ENCODE measurements at places on chromosomes 7 and 10.

DNA sequence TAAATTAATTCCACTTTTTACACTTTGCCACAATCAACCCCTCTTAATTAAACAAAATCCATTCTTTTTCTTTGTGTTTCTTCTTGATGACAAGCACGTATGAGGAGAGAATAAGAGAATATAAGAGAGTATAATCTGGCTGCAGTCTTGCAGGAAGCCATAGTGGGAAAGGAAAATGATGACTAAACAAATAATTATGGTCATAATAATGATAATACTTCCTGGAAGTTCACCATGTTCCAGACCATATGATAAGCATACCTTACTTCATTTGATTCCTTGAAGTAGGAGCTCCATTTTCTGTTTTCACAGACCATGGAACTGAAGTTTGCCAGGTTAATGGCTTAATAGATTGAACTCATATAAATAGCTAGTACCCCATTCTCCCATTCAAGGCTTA lies 237.8 kb downstream of the SEMA3D start:
- H3K27ac ChIP-seq = no peak overlapping the region
- H3K4me3 ChIP-seq = no peak overlapping the region
- H3K27me3 ChIP-seq = no peaks in the 10 kb centered on the region
- no peak for DNase-seq
- no peaks in the 10 kb centered on the region for H3K36me3 ChIP-seq

GRCh38 chr7:72435366-72435765 lies 23.2 kb upstream of the CALN1 start:
- no peaks in the 10 kb centered on the region for H3K36me3 ChIP-seq
- no peak overlapping the region for H3K4me3 ChIP-seq
- H3K27ac ChIP-seq = no peak overlapping the region
- no peaks in the 10 kb centered on the region for H3K4me1 ChIP-seq

DNA sequence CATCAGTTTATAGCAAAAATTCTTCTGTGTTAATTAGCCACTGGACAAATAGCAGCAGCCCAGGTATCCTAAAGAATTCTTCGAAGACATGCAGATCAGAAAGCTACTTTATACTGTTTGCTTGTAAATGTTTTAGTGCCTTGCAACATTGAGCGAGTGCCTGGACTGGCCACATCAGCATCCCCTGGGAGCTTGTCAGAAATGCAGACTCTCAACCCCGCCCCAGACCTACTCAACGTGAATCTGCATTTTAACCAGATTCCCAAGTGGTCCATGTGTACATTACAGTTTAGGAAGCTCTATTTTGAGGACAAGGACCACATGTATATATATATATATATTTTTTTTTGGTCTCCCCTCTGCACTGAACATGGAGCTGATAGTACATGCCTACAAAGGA lies 18.5 kb upstream of the PLEKHS1 start:
- H3K36me3 ChIP-seq = peaks cover 25% of the 10 kb centered on the region
- H3K4me3 ChIP-seq = no peak overlapping the region
- H3K27ac ChIP-seq = no peak overlapping the region
- H3K27me3 ChIP-seq = no peaks in the 10 kb centered on the region
- no peak for DNase-seq
- no peaks in the 10 kb centered on the region for H3K4me1 ChIP-seq

DNA sequence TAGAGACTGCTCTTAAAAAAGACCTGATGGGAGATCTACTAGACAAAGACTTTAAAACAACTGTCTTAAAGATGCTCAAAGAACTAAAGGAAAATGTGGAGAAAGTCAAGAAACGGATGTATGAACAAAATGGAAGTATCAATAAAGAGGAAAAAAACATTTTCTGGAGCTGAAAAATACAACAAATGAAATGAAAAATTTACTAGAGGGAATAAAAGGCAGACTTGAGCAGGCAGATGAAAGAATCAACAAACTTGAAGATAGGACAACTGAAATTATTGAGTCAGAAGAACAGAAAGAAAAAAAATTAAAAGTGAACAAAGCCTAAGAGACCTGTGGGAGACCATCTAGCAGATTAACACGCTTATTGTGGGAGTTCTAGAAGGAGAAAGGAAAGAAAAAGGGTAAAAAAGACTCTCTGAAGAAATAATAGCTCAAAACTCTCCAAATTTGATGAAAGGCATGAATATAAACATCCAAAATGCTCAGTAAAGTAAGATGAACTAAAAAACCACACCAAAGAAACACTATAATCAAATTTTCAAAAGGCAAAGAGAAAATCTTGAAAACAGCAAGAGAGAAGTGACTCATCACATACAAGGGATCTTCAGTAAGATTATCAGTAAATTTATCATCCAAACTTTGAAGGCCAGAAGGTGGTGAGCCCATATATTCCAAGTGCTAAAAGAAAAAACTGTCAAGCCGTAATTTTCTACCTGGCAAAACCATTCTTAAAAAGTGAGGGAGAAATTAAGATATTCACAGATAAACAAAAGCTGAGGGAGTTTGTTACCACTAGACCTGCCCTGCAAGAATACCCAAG lies 83.2 kb downstream of the SCRN1 start:
- no peaks in the 10 kb centered on the region for H3K4me1 ChIP-seq
- DNase-seq = no peak
- no peaks in the 10 kb centered on the region for H3K27me3 ChIP-seq
- no peaks in the 10 kb centered on the region for H3K36me3 ChIP-seq

DNA sequence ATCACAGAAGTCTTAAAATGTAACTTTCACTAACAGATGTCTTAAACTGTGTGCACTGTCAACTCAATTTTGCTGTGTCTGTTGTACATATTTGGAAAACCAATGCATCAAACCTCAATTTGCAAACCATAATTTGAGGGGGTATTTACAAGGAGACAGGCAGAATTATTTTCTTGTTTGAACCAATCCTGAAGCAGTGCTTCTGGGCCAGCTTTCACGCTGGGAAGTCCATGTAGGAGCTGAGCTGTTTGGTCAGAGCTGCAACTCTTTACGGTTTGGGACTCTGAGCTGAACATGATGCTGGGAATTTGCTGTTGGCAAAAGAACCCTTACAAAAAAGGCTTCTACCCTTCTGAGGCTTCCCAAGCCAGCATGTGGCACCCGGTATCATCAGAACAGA lies 43.2 kb upstream of the EPC1 start:
- H3K4me3 ChIP-seq = no peak overlapping the region
- no peak overlapping the region for H3K27ac ChIP-seq
- H3K4me1 ChIP-seq = no peaks in the 10 kb centered on the region
- no peaks in the 10 kb centered on the region for H3K36me3 ChIP-seq

DNA sequence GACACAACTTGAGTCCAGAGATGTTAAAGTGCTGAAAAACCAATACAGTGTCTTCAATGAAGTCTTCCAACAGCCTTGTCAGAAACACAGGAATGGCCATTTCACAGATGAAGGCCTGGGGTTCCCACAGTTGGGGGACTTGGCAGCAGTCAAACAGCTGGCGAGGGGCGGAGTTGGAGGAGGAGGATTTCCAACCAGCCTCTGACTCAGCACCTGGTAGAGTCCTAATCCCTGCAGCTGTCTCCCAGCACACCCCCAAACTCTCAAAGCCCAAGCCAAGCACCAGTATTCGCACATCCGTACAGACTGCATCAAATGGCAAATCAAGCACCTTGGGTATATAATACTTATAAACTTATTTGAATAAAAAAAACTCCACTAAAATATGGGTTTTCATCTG lies 28.0 kb downstream of the CTBP2 start:
- no peaks in the 10 kb centered on the region for H3K4me1 ChIP-seq
- no peak for DNase-seq
- no peaks in the 10 kb centered on the region for H3K27me3 ChIP-seq
- H3K36me3 ChIP-seq = no peaks in the 10 kb centered on the region
- H3K27ac ChIP-seq = no peak overlapping the region

DNA sequence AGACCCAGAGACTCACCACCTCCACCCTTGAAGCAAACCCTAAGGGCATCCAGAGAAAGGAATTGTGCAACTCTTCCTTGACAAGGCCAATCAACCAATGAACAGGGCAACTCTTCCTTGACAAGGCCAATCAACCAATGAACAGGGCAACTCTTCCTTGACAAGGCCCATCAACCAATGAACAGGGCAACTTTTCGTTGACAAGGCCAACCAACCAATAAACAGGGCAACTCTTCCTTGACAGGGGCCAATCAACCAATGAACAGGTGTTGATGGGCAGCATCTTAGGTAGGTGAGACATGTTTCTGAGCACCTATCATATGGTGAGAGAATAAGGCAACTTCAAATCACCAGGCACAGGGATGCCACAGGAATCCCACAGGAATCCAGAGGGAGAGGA lies 181.5 kb upstream of the RNF32 start:
- no peak overlapping the region for H3K27ac ChIP-seq
- H3K36me3 ChIP-seq = no peaks in the 10 kb centered on the region
- H3K27me3 ChIP-seq = no peaks in the 10 kb centered on the region
- H3K4me3 ChIP-seq = no peak overlapping the region

- H3K4me1 ChIP-seq = no peaks in the 10 kb centered on the region
- no peak overlapping the region for H3K4me3 ChIP-seq
- peaks cover 2% of the 10 kb centered on the region for H3K27me3 ChIP-seq
Observed at GRCh38 chr10:89963451-89964102, 262.2 kb downstream of the KIF20B start.

DNA sequence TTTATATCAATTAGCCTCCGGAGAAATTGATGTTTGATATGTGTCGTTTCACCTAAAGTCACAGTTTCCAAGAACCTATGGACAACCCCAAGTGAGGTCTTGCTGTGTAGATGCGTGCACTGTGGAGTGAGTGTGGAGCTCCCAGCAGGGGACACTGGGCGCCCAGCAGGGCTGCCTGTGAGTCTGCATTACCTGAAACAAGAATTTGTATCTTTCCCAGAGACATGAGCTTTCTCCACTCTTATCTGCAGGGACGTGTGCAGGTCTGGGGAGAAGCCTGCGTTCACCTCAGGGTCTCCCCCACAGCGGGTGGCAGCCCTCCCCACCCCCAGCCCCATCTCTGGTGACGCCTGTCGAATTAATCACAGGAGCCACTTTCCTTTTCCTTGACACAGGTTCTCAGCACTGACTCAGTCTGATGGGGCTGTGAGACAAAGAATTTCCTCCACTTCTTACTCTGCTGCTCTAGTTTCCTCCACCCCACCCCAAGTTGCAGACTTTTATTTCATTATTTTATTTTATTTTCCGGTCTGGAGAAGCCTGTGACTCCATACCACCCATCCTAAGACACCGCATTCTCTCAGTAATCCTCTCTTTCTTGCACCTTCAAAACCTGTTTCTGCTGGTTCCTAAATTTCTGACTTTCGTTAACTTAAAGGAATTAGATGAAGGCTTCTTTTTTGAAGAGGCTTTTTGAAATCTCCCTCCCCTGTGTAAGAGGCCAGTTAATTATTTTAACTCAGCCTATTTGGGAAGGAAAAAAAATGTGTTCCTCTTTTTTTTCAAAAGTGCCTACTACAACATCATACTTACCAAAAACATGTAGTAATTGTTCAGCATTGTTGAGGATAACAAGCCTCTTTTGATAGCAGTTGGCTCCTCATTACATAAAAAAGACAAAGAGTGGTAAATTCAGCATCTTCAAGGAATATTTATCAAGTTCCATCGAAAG lies 17.0 kb upstream of the INSIG1 start:
- H3K4me3 ChIP-seq = no peak overlapping the region
- H3K4me1 ChIP-seq = peaks cover 8% of the 10 kb centered on the region
- no peak for DNase-seq
- no peaks in the 10 kb centered on the region for H3K27me3 ChIP-seq
- no peaks in the 10 kb centered on the region for H3K36me3 ChIP-seq

- no peaks in the 10 kb centered on the region for H3K36me3 ChIP-seq
- H3K27ac ChIP-seq = no peak overlapping the region
- H3K4me3 ChIP-seq = no peak overlapping the region
- DNase-seq = no peak
- H3K4me1 ChIP-seq = no peaks in the 10 kb centered on the region
Observed at GRCh38 chr10:59181668-59182067, 5.2 kb downstream of the PHYHIPL start.

DNA sequence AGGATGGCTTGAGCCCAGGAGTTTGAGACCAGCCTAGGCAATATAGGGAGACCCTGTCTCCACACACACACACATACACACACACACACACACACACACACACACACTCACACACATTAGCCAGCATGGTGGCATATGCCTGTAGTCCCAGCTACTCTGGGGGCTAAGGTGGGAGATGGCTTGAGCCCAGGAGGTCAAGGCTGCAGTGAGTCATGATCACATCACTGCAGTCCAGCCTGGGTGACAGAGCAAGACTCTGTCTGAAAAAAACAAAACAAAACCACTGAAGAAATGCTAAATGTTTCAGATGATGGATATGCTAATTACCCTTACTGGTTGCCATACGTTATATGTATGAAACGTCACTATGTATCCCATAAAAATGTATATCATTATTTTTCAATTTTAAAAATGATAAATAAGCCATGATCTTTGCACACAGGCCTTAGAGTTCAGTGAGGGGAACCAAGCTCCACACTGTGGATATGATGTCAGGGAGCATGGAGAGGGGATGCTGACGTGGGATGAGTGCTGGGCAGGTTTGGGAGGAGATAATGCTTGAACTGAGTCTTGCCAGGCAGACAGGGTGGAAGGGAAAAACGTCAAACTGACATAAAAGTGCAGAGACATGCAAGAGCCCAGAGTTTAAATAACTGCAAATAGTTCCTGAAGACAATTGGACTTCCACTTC lies 45.9 kb upstream of the ARHGAP12 start:
- peaks cover 10% of the 10 kb centered on the region for H3K4me1 ChIP-seq
- H3K27me3 ChIP-seq = no peaks in the 10 kb centered on the region
- DNase-seq = no peak
- H3K27ac ChIP-seq = no peak overlapping the region
- H3K4me3 ChIP-seq = no peak overlapping the region

DNA sequence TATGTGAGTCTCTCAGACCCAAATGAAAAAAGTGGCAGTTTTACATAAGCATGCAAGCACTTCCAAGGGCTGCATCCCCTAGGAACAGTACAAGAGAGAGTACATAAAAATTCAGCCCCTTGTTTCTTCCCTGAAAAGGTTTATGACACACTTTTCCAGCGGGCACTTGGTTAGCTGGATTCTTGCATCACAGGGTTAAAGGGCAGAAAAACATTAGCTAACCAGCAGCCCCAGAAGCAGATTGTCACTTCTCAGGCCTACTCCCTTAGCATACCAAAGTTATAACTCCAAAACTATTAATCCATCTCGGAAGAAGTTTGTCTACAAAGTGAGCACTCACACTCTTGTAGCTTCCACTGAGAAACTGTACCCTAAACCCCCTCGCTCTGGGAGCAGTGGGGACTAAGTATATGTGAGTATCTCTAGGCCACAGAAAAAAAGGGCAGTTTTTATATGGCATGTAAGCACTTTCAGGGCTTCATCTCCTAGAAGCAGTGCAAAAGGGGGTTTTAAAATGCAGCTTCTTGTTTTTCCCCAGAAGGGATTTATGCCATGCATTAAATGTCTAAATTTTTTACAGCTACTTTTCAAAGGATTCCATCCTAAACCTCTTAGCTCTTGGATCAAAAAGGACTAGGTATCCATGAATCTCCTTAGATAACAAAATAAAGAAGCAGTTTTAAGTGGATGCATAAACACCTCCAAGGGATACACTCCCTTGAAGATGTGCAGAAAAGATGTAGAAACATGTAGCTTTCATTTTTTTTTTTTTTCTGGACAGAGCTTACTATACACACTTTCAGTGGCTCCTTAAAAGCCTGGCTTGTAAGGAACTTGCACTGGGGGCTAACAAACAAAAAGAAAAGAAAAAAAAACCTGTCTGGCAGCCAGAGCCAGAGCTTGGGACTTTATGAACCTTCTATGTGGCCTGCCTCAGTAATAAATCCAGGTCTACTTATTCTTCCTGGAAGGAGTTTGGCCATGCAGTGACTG lies 956.7 kb downstream of the CCSER2 start:
- no peaks in the 10 kb centered on the region for H3K27me3 ChIP-seq
- H3K27ac ChIP-seq = no peak overlapping the region
- H3K36me3 ChIP-seq = no peaks in the 10 kb centered on the region
- DNase-seq = no peak

Data from CD4-positive, CD25-positive, alpha-beta regulatory T cell (primary cell).